Stimulated activated CD8-positive, alpha-beta memory T cell treated with anti-CD3 and anti-CD28 coated beads, Interleukin-4, amount 100 ng/mL, for 4 hours (primary cell): ENCODE measurements at places on chromosomes 12 and 14.

- no peak for DNase-seq
These were observed 244.0 kb upstream of the DAAM1 start for GRCh38 chr14:58944343-58944967.

- no peak for DNase-seq
These were observed 196.2 kb upstream of the FOXG1 start for GRCh38 chr14:28570391-28570790.

- no peak for DNase-seq
These were observed 356.4 kb upstream of the SEL1L start for GRCh38 chr14:81890020-81890419.

GRCh38 chr12:50257236-50258166 is 25.8 kb downstream of the LIMA1 start:
- DNase-seq, result no peak

- no peak for DNase-seq
These were observed 25.9 kb upstream of the GTF2A1 start for GRCh38 chr14:81246461-81247270.

DNA sequence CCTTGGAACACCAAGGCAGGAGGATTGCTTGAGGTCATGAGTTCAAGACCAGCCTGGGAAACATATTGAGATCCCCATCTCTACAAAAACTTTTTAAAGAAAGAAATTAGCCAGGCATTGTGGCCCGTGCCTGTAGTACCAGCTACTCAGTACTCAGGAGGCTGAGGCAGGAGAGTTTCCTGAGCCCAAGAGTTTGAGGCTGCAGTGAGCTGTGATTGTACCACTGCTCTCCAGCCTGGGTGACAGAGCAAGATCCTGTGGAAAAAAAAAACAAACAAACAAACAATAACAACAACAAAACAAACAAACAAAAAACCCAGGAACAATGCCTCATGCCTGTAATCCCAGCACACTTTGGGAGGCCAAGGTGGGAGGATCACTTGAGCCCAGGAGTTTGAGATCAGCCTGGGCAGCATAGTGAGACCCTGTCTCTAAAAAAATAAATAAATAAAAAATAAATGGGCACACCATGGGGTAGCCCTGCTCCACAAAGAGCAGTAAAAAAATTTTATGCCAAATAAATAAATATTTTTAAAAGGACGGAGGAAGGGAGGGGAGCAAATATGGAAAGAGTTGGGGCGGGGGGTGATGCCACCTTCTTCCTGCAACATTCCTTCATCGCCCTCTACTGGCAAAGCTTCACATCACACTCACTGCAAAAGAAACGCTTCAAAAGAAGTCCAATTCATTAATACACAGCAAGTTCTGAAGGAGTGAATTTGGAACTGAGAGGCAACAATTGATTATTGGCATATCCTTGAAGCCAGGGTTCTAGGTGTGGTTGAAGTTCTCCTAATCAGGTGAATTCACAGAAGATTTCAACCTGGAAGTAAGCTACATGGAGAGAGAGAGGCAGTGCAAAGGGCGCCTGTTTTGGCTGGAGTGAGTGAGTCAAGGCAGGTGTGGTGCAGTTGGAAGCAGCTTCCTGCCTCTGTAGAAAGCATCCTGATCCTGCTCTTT is 8.8 kb upstream of the GNPTAB start:
- DNase-seq, result peak; percentile 40

- no peak for DNase-seq
These were observed 30.7 kb downstream of the DGLUCY start for GRCh38 chr14:91144425-91145145.

DNA sequence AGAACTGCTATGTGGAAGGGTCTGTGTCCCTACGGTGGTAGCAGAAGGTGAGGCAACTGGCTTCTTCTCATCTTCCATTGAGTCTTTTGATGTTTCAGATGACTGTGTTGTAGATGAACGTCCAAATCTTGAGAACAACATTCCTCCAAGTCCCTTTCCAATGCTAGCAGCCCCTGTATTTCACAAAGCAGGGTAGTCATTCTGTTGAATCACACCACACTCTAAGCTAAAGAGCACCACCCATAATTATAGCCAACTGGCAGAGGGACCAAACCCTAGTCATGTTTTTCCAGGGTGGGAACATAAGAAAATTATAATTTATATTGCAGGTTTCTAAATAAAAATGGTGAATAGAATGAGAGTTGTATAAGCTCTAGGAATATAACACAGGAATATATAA is 98.7 kb downstream of the DDHD1 start:
- DNase-seq, result no peak

- DNase-seq, result no peak
These were observed 8.9 kb downstream of the RSRC2 start for GRCh38 chr12:122517877-122518276.

DNA sequence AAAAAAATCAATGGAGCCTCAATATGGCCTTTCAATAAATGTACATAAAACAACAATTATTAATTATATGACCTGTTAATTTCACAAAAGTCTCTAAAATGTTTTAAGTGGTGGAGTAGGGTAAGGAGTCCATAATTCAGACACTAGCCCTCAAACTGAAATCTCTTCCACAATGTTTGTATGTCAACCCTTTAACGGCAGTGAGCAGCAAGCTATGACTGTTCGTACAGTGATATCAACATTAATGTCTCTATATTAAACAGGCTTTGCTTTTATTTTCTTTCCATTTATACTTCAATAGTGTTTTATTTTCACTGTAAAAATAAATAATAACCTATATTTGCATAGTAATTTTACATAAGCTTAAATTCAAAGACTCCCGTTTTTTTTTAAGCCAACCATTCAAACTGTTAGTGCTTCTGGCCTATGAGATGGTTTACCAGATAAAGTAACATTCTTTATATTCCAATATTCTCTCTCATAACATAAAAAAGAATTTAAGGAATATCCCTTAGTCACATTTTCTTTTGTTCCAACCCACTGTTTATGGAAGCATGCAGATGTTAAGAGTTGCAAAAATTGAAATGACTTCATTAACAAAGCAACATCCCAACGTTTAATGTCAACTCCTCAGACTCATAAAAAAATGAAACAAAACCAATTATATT is 2.3 kb downstream of the CDK17 start:
- DNase-seq, result no peak

DNA sequence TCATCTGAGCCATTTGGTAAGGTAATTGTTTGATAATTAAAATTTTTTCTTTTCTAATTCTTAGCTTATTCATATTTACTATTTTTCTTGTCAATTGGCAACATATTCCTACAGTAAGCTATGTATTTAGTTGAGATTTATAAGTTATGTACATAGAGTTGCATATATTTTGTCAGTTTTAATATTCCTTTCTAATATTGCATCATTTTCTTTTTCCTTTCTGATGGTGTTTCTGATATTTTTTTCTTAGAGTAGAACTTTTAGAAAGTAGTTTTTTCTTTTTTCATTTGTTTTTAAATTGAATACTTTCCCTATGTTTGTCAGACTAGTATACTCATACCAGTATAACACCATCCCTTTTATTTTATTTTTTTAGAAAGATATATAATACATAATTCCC is 131.3 kb downstream of the TTC6 start:
- no peak for DNase-seq

- no peak for DNase-seq
These were observed 106.5 kb upstream of the PRKD1 start for GRCh38 chr14:30034152-30034551.

GRCh38 chr12:42617622-42618021 is 28.1 kb upstream of the PRICKLE1 start:
- no peak for DNase-seq

- DNase-seq, result no peak
These were observed 59.8 kb upstream of the KRR1 start for GRCh38 chr12:75571204-75571603.

DNA sequence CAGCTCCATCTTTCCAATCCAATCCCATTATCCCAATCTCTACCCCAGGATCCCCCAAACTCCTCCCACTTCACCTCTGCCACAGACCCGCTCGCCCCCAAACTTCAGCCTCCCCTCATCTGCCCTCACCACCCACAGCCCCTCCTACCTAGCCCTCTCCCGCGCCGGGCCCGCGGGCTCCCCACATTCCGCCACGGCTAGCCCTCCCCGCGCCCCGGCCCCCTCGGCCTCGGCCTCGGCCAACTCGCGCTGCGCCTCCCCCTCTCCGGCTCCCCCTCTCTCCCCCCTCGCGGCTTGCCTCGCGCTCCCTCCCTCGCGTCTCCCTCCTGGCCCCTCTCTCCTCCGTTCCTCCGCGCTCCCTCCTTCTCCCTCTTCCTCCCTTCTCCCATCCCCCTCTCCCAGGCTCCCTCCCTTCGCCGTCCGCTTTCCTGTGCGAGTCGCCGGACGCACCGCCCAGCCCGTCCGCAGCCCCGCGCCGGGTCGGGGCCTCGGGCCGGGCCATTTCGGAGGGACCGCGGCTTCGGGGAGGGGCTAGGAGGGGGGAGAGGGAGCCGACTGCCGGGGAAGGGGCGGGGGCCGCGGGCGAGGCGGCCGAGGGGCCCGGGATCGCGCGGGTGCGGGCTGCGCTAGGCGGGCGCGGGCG is at the start of gene ATN1:
Gene ATN1 (plus strand): TSS at position 581 of the 643 bp plus-strand sequence. CDS start 6,043 bp downstream, outside the sequence.
- DNase-seq, result no peak

DNA sequence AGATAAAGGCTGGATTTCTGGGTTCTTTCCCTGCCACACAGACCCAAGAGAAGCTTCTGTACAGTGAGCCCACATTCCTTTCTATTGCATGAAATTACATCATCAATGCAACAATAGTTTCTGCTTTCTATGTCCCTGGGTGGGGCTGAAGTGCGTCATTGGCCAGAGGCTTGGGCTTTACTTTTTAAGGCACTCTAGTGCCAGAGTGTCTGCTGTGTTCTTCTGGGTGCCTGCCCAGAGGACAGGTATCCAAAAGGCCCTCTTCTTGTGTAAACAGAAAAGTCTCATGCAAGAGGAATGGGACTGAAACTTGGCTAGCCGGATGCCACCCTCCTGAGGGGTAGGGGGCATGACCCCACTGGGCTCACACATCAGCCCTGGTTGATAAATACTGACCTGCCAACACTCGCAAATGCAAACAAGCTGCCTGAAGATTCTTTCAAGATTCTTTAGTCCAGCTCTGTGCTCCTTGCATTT is 5.9 kb downstream of the KRT86 start:
- no peak for DNase-seq

GRCh38 chr12:39622306-39622705 is 2.7 kb upstream of the ABCD2 start:
- DNase-seq, result no peak

DNA sequence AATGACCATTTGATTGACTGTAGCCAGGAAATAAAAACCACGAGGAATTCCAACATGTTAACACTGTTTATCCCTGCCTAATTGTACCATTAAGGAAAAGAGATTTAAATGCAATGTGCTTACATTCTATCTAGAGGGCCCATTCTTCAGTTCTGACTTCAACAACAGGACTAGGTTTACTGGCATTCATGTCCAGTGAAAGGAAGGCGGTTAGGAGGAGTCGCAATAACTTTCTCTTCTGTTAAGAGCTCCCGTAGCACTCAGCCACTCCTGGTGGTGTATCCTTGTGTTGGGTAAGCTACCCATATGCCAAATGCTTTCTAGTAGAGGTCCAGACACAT is 154.7 kb downstream of the STXBP6 start:
- no peak for DNase-seq

DNA sequence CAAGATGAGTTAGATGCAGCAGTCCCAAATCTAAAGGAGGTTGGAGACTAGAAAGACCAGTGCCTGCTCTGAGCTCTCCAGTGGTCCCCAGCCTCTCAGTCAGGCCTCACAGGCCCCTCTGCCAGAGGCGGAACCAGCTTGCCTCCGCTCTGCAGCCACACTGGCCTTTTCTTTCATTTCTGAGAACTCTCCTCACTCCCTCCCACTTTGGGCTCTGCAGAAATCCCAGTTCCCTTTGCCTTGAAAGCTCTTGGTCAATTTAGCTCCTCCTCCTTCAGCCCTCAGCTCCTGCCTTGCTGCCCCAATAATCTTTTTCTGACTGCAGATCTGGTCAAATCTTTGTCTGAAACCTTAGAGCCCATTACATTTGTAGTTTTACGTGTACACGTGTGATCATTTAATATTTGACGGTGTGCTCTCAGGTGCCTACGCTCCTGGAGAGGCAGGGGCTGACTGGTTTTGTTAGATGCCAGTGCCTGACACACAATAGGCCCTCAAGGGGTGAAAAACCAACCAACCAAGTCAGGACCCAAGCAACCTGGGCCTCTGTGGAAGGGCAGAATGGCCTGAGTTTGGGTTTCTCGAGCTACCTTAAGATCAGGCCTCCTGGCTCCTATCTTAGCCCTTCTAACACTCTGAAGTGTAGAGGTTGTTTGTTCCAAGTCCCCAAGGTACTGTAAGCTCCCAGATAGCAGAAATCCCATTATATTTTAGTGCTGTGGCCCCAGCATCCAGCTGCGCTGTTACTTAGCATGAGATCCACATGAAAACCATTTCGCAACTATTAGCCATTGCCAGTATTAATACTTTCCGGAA is 1.1 kb upstream of the NUDT4 start:
- no peak for DNase-seq

DNA sequence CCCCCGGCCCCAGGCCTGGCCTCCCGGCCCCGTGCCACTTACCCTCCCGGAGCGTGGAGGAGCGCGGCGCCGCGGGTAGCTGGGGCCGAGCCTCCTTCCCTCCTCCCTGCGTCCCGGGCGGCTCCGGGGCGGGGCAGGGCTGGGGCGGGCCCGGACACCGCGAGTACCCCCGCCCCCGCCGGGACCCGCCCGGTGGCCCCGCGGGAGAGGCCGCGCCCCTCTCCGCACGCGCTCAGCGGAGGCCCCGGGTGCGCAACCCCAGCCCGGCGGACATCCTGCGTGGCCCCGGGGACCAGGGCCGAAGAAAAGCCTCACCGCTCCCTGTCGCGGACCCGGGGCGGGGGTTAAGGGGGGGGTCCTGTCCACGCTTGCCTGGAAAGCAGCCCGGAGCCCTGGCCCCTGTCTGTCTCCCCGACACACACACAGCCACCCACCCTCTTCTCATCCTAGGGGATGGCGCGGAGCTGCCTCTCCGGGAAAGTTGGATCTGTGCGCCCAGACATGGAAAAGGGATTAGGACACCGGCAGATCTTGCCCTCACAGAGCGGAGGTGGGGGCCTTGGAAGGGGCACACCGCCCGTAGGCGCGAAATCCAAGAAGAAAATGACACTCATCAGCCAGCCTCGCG is at the start of gene SYNE3:
Gene SYNE3 (minus strand): TSS at position 97 of the 628 bp plus-strand sequence. CDS start 40,829 bp downstream, outside the sequence.
- no peak for DNase-seq

DNA sequence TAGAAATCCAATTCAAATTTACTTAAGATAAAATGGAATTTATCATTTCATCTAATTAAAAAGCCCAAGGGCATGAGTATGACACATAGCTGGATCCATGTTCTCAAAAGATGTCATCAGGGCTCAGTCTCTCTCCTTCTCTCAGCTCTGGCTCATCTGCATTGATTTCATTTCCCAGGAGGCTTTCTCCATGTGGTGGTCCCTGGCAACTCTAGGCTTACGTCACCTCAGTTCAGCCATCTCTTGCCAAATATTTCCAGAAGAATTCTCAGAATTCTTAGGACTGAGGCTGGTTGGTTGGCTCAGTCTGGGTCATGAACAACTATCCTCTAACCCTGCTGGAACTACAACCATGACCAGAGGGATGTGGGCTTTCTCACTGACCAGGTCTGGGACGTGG is 65.3 kb downstream of the FOS start:
- DNase-seq, result no peak
